ENCODE measurements at places on chromosomes 2 and 18.

GRCh38 chr18:44238911-44239310, 441.8 kb upstream of the SETBP1 start:
- DNase-seq, result no peak

DNA sequence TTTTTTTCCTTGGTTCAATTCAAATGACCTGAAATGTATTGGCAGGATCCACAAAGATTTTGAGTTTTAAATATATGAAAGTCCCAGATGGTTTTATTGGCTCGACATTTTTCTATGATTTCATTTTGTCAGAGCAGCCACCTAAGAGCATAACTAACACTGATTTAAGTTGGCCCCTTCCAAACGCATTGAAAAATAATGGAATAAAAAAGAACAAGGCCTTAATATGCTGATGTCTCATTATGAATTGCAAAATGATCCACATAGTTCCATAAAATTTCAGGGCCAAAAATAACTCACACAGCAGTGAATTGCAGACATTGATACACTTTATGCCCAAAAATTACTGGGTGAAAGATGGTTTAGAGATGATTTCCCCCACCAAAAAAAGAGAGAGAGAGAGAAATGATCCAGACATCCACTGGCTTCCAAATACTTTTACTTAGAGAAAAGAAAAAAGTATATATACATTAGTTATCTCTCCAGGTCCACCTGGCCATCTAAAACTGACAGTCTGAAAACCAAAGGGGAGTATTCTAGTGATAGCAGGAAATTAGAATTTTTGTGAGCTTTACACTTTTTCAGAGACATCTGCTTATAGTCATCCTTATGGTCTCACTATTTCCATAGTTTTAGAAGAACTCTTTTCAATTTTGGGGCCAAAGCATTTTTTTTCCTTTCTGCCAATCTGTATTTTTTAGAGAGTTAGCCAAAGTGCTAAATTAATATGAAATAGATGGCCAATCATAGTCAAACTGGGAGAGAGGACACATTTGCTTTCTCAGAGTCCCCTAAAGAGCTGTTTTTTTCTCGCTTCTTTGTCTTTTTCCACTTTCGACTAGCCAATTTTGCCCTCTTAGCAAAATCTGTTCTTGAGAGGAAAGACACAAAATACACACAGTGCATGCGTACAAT, 213.5 kb upstream of the RND3 start:
- DNase-seq, result no peak

DNA sequence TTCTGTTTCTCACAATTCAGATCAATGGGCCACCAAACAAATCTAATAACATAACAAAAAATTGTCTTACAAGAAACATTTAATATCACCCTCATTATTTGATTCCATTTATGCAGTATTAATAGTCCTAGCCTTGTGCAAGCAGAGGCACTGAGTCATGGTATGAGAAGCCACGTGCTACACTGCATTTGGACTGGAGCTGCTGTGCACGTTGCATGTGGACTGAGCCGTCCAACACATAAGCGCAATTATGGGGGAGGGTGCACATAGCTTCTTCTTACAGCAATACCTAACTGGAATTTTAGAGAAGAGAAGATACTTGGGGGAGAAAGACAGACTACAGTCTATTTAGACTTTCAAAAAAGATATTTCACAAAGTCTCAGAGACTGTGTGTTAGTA, 329.6 kb upstream of the ID2 start:
- no peak for DNase-seq

- DNase-seq, result no peak
Measured at GRCh38 chr18:78625847-78626246, 353.8 kb upstream of the SALL3 start.

DNA sequence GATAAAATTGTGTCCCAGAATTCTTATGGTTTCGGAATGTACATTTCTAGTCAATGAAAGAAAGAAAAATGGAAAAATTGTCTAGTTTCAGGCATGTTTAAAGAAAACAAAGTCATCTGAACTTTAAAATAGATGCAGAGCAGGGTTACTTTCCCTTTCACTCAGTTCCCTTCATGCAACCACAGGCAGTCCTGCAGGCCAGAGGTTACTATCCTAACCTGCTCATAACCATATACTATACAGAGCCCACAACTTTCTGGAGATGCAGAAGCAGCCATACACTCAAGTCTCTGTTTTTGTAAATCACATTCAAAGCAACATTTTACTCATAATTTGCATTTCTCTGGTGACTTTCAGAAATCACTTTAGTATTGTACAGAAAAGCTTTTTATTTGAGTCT, 690.3 kb downstream of the MBD2 start:
- no peak for DNase-seq

- DNase-seq, result no peak
Measured at GRCh38 chr2:59733970-59734369, 819.5 kb downstream of the BCL11A start.

GRCh38 chr18:58572181-58572580, 56.7 kb downstream of the ALPK2 start:
- no peak for DNase-seq

DNA sequence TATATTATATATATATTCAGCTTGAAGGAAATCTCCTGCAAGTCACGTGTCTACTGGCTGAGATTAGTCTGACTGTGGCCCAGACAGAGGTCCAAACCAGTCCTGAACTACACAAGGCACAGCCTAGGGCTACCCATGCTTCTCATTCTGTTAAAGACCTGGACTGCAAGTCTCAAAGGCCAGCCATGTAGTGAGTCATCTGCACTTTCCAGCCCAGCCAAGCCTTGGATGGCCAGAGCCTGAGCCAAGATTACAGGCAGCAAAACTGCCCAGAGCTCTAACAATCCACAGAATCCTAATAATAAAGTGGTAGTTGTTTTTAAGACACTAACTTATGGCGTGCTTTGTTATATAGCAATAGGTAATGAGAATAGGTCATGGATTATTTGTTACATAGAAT, 259.6 kb downstream of the SS18 start:
- no peak for DNase-seq

DNA sequence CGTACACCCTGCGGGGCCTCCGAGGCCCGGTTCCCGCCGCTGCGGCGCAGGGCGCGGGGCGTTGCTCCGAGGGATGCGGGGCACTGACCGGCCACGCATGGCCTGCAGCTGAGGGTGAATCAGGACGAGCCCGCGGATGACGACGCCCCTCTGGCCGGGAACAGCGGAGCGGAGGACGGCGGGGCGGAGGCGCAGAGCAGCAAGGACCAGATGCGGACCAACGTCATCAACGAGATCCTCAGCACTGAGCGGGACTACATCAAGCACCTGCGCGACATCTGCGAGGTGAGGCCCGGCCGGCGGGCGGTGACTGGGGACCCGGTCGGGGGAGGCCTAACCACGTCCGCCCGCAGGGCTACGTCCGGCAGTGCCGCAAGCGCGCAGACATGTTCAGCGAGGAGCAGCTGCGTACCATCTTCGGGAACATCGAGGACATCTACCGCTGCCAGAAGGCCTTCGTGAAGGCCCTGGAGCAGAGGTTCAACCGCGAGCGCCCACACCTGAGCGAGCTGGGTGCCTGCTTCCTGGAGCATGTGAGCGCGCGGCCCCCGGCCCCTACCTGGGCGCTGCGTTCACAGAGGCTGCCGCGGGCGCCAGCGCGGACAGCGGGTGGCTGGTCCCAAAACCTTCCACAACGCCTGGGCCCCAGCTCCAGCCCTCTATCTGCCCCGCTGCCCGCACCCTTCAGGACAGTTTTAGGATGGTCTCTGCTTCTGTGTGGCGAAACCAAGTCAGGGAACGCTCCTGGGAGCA, 53.2 kb downstream of the FAM168B start:
- DNase-seq, result no peak

DNA sequence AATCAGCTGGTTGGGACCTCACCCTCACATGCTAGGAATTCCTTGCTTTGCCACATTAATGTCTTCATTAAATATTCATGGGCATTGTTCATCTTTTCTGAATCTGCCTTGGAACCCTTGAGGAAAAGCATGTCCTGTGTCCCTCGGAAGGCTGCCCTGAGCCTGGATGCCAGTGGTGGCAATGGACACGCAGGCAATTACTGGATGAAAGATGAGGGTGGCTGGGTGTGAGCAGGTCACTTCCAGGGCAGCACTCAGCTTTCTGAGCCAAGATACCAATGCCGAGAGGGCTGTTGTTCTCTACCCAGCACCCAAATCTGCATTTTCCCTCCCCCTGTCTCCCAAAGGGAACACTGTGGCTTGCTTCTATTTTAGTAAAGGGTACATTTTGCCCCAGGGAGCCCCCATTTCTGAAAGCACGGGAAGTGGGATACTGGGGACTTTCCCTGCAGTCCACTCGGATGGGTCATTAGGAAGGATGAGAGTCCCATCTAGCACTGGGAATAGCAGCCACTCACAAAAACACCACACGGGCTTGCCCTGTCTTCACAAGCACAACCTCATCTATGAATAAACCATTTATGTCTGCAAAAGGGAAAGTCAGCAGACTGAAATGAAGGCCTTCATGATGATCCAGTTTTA, 234.8 kb downstream of the SOX11 start:
- no peak for DNase-seq

DNA sequence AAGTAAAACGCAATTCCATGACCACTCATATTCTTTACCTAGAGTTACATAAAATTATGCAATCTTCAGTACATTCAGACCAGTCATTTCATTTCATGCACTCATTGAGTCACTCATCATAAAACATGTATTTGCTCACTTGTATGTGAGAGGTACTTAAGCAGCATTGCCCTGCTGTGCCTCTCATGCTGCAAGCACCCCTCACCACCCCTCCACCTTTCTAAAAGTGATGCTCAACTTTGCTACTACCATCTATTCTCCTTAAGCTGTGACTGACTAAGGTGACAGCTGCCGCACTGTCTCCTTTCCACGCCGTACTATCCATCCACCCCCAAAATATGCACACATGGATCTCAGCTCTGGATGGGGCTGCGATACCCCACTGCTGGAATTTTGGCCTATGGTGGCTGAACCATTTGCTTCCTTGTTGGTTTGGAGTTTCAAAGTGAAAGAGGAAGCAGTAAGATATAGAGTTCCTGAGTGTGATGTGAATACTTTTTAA, 7.2 kb downstream of the ARHGAP25 start:
- DNase-seq, result no peak

- no peak for DNase-seq
Measured at GRCh38 chr18:6752202-6752860, 22.8 kb downstream of the ARHGAP28 start.

- no peak for DNase-seq
Measured at GRCh38 chr2:208266936-208267335, 881 bp downstream of the PIKFYVE start.

- no peak for DNase-seq
Measured at GRCh38 chr18:30485078-30485477, 557.5 kb downstream of the DSC3 start.

GRCh38 chr2:202317080-202317857, 51.7 kb downstream of the NOP58 start:
- DNase-seq, result no peak

- no peak for DNase-seq
Measured at GRCh38 chr2:46202453-46202852, 94.8 kb upstream of the EPAS1 start.

- no peak for DNase-seq
Measured at GRCh38 chr2:150471813-150472510, 15.5 kb downstream of the RND3 start.

DNA sequence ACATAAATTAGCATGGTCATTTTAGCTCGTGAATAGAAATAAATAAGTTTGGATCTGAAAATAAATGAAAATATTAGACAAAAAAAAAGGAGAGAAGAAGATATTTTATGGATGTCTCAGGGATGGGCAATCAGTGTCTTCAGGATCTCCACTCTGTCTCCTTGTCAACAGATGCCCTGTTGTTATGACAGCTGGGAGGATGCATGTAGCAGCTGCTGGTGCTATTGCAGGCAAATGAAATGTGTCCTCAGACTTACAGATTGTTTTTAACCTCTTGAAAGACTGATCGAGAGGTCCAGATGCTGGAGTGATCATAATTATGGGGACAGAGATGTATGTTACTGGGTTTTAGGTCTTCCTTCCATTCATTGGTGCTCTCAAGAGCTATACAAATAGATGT, 24.7 kb upstream of the ARL4C start:
- no peak for DNase-seq

- DNase-seq, result no peak
Measured at GRCh38 chr2:122422384-122422991, 667.0 kb downstream of the TSN start.

GRCh38 chr2:102052365-102052764, 60.6 kb downstream of the IL1R2 start:
- DNase-seq, result no peak

GRCh38 chr18:23718731-23719130, 29.5 kb downstream of the LAMA3 start:
- no peak for DNase-seq

- DNase-seq, result no peak
Measured at GRCh38 chr18:48786455-48787202, 164.1 kb downstream of the SMAD7 start.
